ENCODE measurements at places on chromosomes 7 and 10.

DNA sequence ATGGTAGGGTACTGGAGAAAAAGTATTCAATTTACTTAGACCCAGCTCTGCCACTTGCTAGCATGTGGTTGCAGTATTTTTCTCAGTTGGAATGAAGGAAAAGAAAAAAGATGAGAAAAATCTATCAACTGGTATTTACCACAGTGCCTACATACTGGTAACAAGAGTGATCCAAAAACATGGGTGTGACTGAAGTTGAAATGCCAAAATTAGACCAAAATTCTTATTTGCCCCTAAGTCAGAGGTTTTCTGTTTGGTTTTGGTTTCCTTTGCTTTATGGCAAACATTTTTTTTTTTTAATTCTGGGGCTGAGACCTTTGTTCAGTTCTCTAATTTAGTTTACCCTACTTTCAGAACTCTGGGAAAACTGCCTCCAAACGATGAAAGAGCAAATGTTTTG, 12.3 kb downstream of the HYCC1 start:
- no peak for DNase-seq

DNA sequence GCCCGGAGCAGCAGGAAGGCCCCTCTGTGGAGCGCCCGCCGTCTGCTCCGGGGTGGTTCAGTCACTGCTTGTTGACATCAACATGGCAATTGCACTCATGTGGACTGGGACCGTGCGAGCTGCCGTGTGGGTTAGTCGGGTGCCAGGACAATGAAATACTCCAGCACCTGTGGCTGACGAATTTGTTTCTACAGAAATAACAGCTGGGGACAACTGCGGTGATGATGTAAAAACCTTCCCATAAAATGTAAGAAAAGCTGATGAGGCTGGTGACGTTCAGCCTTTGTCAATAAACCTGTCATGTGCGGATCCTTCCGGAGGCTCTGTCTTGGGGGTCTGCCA, 5.6 kb downstream of the GPER1 start:
- DNase-seq, result no peak

- no peak for DNase-seq
Measured at GRCh38 chr7:68187532-68187931, 1190.9 kb downstream of the TYW1 start.

- no peak for DNase-seq
Measured at GRCh38 chr10:120981601-120982391, 130.6 kb downstream of the WDR11 start.

- no peak for DNase-seq
Measured at GRCh38 chr7:64463636-64464375, 99.1 kb downstream of the ZNF680 start.

GRCh38 chr10:36669615-36670352, 455.6 kb upstream of the ANKRD30A start:
- no peak for DNase-seq

DNA sequence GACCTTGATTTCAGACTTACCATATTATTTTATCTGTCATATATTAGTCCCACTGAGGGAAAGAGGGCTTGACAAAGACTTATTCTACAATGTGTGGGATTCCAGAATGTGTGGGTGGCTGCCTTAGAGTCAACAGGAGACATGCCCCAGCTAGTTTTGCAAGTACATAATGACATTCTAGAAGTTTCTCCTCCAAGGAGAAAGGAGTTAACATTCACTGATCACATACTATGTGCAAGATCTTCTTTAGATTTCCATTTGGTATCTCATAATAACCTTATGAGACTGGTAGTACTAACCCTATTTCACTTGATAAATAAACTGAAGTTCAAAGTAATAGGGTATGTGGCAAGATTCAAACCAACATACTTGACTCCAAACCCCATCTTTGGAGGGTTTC, 25.2 kb downstream of the IRF5 start:
- DNase-seq, result no peak

DNA sequence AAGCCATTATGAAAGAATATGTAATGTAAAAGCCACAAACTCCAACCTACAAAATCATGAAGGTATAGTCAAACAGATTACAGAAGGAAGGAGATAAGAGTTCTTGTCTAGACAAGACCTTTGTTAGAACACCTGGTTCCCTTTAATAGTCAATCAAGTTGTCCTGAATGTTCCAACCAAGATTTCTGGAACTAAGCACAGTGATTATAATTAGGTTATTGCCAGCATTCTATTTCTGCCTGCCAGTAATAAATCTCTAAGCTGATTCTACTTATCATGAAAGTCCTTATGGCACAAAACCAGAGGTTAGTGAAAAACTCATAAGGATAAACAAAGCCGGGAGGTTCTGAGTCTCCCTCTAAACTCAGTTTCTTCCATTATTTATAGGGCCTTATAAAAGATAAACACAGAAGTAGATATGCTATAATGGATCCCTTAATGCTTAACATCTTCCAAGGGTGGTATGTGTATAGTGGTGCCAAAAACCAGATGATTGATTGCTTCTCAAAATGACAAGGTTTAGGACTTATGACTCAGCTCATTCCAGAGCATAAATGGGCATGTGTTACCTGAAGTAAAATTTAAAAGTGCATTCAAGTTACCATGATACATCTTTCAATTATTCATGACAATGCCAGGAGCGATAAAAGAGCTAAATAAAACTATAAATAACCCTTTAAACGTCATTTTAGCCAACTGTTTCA, 237.2 kb downstream of the CSTF2T start:
- DNase-seq, result no peak

- DNase-seq, result no peak
Measured at GRCh38 chr7:134374291-134374690, 57.6 kb upstream of the SLC35B4 start.

DNA sequence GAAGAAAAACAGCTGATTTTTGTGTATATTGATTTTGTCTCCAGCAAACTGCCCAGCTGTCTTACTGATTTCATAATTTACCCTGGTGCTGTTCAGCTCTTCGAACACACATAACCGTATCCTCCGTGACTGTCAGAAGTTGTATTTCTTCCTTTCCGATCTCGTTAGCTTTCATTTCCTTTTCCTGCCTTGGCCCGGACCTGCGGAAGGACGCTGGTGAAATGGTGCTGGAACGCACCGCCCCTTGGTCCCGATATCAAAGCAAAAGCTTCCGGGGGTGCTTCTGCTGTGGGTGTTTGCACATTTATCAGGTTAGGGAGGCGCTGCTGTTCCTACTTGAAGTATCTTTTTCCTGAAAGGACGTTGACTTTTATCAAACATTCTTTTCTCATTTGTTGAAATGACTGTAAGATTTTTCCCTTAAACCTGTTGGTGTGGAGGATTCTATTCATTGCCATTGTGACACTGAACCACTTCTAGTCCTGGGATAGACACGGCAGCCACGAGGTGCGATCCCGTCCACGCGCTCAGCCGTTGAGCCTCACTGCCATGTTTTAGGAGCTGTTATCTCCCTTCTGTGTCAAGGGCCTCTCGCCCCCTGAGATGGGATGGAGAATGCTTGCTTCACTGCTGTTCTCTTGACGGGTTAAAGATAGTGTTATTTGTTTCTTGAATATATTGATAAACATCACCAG, 72.6 kb downstream of the FOXL3 start:
- DNase-seq, result no peak

DNA sequence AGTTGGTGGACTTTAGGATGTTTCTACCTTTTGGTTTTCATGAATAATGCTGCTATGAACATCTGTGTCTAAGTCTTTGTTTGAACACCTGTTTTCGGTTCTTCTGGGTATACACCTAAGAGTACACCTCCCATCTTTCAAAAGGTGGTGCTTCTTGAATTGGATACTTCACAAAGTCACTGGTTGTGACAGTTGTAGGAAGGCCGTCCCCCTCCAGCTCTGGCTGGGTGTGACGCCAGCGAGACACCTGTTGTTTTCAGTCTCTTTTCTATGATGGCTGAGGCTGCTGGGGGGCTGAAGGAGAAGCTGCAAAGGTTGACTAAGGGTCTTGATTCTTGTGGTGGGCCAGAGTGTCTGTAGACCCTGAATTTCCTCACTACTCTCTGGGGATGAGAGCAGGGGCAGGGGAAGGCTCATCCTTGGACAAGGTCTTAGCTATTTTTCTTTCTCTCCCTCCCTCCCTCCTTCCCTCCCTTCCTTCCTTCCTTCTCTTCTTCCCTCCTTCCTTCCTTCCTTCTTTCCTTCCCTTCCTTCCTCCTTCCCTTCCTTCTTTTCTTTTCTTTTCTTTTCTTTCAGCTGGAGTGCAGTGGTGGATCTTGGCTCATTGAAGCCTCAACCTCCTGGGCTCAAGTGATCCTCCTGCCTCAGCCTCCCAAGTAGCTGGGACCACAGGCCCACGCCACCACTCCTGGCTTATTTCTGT, 5.6 kb downstream of the NEURL1 start:
- DNase-seq, result no peak

DNA sequence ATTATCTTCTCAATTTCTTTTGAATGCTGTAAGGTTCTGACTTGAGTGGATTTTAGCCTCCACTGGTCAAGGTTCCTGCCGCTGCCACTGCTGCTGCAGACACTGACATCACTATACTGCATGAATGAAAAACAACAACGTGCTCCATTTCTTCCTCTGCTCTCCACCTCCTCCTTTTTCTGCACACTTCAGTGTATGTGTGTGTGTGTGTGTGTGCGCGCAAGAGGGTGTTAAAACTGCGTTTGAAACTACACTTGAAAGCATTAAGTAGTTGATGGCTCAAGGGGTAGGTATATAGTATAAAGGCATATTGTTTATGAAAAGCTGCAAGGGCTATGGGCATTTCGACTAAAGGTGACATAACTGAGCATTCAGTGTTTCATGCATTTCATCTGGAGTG, 3.5 kb downstream of the GLCCI1 start:
- DNase-seq, result no peak

DNA sequence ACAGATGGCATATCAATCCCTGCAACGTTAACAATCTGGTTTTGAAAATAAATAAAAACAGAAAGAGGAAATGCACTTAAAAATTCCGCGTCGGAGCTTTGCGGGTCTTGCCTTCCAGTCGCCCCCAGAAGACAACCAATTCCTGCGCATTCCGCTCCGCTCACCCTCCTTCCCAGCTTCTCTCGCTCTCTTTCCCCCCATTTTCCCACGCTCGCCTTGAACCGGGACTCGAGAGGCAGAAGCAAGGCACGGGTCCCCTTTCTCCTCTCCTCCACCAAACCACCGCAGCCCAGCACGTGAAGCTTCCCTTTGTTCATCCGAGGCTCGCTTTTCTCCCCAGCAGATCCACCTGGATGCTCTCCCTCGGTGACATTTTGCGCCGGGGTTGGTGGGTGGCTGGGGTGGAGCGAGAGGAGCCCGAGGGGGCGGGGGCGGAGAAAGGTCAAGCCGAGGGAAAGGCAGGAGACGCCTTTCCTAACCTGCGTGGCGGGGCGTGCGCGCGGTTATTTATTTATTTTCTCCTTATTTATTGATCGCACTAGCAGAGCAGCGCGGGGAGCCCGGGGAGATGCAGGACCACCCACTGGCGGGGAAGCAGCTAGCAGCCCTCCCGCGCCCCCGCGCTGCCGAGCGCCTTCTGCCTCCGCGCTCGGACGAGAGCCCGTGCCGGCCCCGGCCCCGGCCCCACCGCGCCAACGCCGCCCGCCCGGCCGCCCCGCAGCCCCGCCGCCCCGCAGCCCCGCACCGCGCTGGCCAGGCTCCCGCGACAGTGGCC, at the start of gene KCND2:
KCND2 (plus strand) TSS at position 475 of the 775 bp plus-strand sequence.
- DNase-seq, result peak; percentile 36

GRCh38 chr7:36217961-36218284, 64.9 kb downstream of the EEPD1 start:
- no peak for DNase-seq

DNA sequence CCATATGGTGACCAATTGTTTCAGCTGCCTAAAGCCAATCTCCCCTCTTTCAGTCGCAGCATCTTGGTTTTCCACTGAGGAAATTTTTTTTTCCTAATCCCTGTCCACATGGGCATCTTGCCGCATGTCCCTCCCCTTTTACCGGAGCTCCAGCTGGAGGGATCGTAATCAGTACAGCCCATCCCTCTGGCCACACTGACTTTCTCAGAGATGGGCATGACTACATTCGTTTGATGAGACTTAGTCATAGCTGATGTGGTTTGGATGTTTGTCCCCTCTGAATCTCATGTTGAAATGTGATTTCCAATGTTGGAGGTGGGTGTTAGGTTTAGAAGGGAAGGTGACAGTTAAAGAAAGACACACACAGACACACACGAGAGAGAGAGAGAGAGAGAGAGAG, 186.8 kb upstream of the CXCL12 start:
- DNase-seq, result no peak

DNA sequence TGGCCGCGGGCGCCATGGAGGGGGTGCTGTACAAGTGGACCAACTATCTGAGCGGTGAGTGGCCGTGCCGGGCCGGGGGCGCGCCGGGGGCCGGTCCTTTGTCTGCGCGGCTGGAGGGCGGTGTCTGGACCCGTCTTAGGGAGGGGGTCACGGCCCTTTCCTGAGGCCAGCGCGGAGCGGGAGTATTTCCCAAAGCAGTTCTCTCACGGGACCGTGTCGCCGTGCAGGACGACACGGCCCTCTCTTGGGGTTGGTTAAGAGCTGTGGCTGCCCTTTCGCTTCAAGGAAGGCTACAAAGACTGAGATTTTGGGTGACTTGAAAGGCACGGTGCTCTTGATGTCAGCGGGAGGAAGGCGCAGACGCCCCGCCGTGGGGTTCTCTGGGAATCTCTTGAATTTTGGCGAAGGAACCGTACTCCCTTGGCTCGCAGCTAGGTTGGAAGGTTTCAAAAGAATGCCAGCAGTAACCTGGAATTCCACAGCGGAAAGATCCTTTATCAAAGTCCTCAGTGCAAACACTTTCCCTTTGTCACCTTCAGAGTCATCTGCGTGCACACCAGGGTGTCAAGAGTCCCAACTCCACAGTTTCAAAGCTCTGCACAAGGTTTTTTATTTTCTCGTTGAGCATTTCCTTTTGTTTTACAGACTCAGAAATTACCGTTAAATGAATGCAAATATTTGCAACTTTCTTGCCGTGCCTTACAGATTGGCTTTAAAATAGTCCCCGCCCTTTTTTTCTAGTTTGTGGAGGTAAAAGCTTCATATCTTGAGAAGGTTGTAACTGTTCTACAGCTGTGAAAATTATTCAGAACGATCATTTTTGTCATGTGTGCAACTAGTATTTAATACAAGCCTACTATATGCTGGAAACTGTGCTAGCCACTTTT, 780 bp downstream of the PLEKHA8 start:
- DNase-seq, result peak; percentile 33

DNA sequence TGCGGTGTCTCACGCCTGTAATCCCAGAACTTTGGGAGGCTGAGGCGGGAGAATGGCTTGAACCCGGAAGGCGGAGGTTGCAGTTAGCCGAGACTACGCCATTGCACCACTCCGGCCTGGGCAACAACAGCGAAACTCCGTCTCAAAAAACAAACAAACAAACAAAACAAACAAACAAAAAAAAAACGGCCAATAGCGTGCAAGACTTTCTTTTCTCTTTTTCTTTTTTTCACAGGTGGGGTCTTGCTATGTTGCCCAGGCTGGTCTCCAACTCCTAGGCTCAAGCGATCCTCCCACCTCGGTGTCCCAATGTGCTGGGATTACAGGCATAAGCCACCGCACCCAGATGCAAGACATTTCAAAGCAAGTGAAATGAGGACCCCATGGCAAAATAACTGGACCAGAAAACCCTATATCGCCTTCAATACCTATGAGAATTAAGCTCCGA, 1.6 kb downstream of the PSAP start:
- DNase-seq, result no peak

- no peak for DNase-seq
Measured at GRCh38 chr10:58586282-58587245, 73.9 kb downstream of the BICC1 start.

- DNase-seq, result no peak
Measured at GRCh38 chr10:123797813-123798212, 93.8 kb downstream of the CPXM2 start.

- no peak for DNase-seq
Measured at GRCh38 chr7:50565977-50566376, 772 bp upstream of the DDC start.

GRCh38 chr7:132437730-132438129, 138.5 kb downstream of the PLXNA4 start:
- DNase-seq, result no peak
